ENCODE measurements at places on chromosomes 16 and 17.
A peak's percentile ranks its signal among the peaks of the same experiment; 100 is the strongest.

- no peak for DNase-seq
Observed at GRCh38 chr16:54504372-54504771, 217.8 kb upstream of the IRX3 start.

DNA sequence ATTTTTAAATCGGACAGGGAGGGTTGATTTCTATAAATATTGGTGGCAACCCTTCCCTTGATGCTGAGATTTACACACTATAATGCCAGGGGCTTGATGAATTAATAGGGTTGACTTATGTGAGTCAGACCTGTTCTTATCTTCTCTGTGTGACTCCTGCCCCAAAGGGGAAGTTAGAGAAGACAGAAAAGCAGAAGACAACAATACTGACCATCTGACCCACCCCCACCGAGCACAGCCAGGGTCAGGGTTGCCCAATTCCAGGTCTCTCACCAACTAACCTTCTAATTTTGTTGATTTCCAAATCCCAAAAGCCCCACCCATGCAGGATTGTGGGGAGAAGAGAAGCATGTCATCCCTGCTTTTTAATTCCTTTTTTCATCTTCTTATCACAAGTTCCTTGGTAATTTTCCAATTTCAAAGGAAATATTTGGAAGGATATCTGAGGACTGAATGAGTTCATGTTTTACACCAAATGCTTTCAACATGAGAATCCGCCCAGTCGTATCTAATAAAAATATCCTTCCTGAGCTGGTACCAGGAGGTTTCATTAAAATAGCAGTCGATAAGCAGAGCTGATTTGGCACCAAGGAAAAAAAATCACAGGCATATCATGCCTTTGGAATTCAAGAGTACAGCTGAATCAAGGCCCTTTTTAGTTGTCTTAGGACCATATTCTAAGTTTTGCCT lies 603.4 kb upstream of the CDH11 start:
- DNase-seq, result no peak

DNA sequence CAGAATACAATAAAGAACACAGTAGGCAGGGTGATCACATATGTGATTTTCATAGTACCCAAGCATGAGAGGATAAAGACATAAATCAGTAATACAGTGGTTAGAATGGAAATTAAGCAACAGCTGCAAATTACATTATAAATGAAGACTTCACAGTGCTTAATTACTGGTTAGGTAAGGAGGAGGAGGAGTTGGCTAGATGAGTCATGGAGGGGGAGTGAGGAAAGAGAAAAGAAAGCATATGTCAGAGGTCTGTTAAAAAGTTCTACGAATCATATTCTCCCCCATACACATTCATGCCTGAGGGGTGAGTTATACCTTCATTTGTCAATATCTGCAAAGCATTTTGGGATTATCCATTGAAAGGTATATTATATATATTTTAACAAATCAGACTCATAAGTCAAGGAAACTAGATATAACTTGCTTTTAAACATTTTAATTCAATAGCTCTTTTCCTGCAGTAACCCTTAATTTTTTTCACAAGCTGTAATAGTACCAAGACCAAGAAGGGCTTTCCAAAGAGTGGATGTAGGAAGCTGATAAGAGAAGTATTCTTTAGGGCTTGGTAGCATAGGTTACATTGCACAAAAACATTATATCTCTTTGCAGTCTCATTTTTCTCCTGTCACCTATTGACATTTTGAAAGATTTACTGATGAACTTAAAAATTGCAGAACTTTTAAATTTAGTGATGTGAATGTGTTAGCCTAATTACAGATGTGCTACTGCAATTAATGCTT lies 99.3 kb downstream of the STXBP4 start:
- DNase-seq, result no peak

- no peak for DNase-seq
Observed at GRCh38 chr17:2238432-2239169, 65.0 kb downstream of the SMG6 start.

DNA sequence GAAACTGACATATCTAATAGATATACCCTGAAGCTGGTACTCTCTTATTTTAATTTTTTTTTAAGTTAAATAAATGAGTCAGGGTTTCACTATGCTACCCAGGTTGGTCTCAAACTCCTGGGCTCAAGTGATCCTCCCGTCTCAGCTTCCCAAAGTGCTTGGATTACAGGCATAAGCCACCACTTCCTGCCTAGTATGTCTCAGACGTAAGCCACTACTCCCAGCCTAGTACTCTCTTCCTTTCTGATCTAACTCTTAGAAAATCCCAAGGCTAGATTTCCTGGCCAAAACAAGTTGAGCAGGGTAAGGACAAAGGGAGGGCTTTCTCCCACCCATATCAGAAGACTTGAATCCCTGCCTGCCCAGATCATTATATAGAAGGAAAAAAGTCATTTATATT lies 33.7 kb downstream of the HOXB1 start:
- DNase-seq, result no peak

- no peak for DNase-seq
Observed at GRCh38 chr17:2195729-2196128, 107.9 kb downstream of the SMG6 start.

DNA sequence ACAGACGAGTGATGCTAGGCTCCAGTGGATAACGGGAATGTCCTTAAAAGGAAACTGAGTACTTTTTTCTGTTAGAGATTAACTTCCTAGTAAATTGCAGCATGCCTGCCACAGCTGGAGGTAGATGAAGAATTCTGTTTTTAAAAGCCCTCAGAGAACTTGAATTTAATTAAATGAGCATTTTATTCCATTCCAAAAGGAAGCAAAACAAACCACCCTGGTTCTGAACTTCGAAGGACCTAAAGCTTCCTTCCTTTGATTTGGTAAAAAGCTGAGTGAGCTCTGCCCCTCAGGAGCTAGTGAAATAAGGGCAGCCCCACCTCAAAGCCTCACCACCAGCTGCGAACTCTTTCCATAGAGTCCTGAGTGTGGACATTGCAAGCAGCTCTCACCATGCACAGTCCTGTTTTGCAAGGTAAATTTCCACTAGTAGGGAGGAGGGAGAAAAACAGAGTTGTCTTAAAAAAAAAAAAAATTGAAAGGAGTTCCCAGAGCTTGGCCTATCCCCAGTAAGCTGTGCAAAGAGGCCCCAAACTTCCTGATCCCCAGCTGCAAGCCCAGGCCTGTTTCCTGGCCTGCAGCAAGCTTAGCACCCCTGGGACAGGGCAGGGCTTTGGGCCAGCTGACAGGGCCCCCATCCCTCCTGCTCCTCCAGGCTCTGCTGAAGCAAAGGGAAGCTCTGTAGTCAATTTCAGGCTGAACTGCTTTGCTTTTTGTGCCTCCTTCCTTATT lies 11.2 kb downstream of the CHD9NB start:
- DNase-seq, result no peak

- no peak for DNase-seq
Observed at GRCh38 chr16:29316761-29317183, 89.7 kb downstream of the NPIPB11 start.

- no peak for DNase-seq
Observed at GRCh38 chr16:57166451-57166850, 19.4 kb downstream of the PSME3IP1 start.

GRCh38 chr17:33964344-33964979 lies 290.6 kb upstream of the CCL2 start:
- peak; percentile 43 for DNase-seq

DNA sequence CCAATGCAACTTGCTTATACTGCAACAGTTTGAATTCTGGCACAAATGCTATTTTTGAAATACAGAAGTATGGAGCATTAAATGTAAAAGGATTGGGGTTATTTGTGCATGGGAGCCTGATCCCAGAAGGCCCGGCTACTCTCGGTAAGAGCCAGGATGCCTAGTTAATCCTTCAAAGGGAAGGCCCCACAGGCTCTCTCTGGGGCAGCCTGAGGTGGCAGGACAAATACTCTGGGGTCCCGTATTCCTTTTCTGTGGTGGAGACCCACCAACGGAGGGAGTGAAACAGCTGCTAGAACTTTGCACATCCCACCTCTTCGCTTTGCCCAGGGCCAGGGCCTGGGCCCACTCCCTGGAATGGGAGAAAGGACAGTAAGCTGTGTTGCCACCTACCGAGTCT lies 30.4 kb downstream of the ERN1 start:
- no peak for DNase-seq

DNA sequence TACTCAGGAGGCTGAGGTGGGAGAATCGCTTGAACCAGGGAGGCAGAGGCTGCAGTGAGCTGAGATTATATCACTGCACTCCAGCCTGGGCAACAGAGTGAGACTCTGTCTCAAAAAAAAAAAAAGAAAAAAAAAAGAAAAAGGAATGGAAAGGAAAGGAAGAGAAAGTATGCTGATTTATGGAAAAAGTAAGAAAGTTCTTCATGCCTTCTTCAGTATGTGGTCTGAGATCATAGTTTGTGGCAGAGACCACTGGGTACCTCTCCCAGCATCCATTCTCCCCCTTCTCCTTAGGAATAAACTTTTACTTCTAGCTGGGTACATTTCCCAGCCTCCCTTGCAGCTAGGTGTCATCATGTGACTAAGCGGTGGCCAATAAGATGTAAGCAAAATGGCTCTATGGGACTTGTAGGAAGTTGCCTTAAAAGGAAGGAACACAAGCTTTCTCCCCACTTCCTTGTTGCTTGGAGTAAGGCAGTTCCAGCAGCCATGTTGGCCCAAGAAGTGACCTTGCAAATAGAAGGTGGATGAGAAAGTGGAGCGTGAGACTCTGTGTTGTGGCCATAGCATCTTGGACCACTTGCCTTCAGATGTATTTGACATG lies 26.1 kb upstream of the XPO6 start:
- no peak for DNase-seq

DNA sequence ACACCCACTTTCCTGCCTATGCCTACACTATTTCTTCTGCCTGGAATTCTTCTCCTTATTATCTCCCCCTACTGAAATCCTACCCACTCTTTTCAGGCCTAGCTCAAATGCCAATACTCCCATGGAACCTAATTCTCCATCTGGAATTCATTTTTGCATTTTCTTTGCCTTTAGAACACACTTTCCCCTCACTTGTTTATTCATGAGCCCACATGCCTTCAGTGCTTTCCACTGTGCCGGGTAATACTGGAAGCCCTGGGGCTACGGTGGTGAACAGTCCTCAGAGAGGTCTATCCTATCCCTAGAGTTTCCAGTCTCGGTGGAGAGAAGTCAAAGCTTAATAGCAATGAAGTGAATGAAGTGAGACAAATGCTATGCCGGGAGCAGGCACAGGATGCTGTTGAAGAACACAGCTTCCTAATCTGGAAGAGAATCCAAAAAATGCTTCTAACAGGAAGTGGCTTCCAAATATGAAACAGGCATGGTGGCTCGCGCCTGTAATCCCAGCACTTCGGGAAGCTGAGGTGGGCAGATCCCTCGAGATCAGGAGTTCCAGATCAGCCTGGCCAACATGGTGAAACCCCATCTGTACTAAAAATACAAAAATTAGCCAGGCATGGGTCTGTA lies 322.4 kb downstream of the GRIN2A start:
- no peak for DNase-seq

DNA sequence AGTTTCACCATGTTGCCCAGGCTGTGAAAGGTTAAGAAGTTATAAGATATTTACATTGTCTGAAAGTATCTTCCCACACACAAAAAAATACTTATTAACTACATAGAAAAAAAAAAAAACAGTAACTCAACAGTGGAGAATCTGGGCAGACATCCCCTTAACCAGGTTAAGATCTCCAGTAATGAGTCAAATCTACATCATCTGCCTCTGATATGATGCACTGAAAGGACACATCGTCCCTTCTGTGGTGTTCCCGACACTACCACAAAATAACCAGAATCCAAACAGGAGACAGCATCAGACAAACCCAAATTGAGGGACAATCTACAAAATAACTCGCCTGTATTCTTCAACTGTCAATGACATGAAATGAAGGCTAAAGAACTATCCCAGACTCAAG lies 40.0 kb downstream of the CMTM4 start:
- DNase-seq, result no peak

- no peak for DNase-seq
Observed at GRCh38 chr17:34761646-34762045, 182.3 kb downstream of the TMEM132E start.

GRCh38 chr17:41689497-41690299 lies 1.0 kb downstream of the EIF1 start:
- peak; percentile 75 for DNase-seq

DNA sequence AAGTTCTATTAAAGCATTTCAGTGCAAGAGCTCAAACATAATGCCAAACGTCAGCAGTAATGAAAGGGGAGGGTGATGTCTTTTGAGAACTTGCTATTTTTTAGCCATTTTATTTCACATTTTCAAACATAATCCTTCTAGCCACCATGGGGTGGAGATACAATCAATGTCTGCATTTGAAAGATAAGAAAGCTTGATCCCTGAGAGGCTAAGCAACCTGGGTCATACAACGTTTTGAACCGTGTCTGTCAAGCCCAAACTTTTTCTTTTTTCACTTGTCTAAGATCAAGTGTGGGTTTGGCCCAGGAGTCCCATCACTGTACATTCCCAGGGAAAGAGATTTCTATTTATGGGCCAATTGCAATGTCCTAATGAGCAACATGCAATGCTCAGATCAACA lies 331.1 kb downstream of the SLC39A11 start:
- no peak for DNase-seq

GRCh38 chr16:70253291-70254106 lies 1.8 kb upstream of the EXOSC6 start:
- DNase-seq, result peak; percentile 41

DNA sequence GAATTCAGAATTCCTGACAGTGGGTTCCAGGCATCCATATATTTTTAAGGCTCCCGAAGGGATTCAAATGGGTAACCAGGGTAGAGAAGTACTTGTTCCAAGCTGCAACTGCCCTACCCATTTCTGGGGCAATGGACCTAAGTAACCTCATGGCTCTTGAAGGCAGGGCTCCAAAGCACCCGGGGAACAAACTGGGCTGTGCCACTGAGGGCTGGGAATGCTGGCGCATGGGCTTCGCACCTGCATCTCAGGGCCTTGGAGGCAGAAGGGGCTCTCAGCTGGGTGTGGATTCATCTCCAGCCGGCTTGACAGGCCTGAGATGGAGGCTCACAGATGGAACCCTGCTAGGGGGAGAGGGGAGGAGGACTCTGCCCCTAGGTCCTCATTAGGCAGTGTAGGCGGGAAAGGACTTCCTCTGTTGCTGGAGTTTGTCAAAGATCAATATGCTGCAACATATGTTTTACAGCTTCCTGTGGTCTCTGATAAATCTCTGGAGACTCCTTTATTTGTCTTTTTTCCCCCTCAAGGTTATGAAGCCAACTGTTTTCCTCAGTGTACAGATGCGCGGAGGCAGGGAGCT lies 232.3 kb upstream of the NLRP1 start:
- DNase-seq, result no peak
